ENCODE measurements at places on chromosomes 3 and 15.

- DNase-seq, result peak; percentile 43
These were observed 1.1 kb downstream of the PIAS1 start for GRCh38 chr15:68055224-68055705.

DNA sequence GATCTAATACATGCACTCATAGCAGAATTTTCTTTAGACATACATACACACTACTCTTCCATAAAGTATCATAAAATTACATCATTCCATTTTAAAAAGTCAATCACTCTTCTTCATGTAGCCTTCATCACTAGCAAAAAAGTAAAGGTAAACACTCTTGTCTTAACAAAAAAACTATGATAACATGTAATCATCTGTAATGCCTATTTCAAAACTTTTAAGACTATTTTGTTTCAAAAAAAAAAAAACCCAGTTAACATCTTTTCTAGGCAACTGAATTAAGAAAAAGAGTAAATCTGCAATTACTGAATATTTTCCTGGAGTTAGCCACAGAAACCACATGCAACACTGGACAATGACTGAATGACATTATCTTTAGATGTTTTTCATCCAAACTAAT, 4.8 kb downstream of the TBC1D5 start:
- no peak for DNase-seq

- no peak for DNase-seq
These were observed 25.2 kb upstream of the SLCO2A1 start for GRCh38 chr3:134054881-134055280.

GRCh38 chr3:87201727-87202126, 25.4 kb upstream of the CHMP2B start:
- DNase-seq, result no peak

DNA sequence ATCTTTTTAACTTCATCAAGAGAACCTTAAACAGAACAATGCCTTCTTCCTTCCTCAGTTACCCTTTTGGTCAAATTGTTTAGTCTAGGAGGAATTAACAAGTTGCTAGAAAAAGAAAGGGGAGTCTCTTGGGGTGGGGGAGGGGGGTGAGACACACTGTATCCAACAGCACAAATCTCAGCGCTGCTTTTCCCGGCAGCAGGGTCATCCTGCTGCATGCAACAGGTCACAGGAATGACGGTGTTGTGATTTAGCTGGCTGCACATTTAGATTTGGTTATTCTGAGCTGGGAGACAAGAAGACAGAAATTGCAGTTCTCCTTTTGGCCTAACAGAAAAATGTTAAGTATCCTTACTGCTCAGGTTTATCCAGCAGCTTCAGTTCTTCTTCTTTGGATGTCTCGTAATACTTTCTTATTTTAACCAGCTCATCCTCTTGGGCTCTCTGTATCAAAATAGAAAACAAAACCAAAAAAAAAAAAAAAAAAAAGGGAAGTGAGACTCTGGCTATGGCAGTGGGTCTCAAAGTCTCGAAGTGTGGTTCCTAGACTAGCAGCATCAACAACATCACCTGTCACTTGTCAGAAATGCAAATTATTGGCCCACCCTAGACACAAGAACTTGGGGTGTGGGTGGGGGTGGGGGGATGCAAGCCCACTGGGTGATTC, 190.5 kb downstream of the GREM1 start:
- DNase-seq, result no peak

- no peak for DNase-seq
These were observed 266.0 kb downstream of the KCNMB2 start for GRCh38 chr3:178802259-178802658.

GRCh38 chr3:149703466-149703865, 45.6 kb upstream of the WWTR1 start:
- no peak for DNase-seq

- no peak for DNase-seq
These were observed 79.3 kb downstream of the AQP9 start for GRCh38 chr15:58217460-58217859.

Measured in stimulated activated CD8-positive, alpha-beta memory T cell treated with anti-CD3 and anti-CD28 coated beads, Interleukin-15, amount 100 ng/mL, for 4 hours (primary cell).